ENCODE measurements at places on chromosomes 7 and 10.

- no peak for DNase-seq
Measured at GRCh38 chr7:134510646-134511045, 16.7 kb upstream of the AKR1B10 start.

GRCh38 chr7:135537453-135537852 is 20.3 kb upstream of the NUP205 start:
- no peak for DNase-seq

GRCh38 chr7:2256306-2257045 is 14.4 kb downstream of the NUDT1 start:
- no peak for DNase-seq

- no peak for DNase-seq
Measured at GRCh38 chr7:42138691-42139090, 98.3 kb downstream of the GLI3 start.

DNA sequence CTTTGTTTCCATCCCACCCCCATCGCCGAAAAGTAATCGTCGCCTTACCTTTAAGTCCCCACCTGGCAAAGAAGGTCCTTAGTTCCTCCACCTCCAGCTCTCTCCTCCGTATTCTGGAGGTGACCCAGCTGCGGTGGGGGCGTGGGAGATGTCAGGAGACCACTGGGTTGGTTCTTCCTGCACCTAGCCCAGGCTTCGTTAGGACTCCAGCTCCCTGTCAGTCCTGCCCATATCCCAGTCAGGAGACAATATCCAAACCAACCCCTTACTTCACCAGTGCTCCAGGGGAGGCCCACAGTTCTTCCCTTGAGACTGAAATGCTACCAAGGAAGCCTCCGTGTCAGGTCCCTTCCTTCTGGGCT is 693 bp downstream of the ADIRF start:
- DNase-seq = no peak

GRCh38 chr10:110792476-110793125 is 79.1 kb upstream of the PDCD4 start:
- no peak for DNase-seq

- DNase-seq = no peak
Measured at GRCh38 chr10:62377026-62377415, 2.9 kb downstream of the ZNF365 start.

DNA sequence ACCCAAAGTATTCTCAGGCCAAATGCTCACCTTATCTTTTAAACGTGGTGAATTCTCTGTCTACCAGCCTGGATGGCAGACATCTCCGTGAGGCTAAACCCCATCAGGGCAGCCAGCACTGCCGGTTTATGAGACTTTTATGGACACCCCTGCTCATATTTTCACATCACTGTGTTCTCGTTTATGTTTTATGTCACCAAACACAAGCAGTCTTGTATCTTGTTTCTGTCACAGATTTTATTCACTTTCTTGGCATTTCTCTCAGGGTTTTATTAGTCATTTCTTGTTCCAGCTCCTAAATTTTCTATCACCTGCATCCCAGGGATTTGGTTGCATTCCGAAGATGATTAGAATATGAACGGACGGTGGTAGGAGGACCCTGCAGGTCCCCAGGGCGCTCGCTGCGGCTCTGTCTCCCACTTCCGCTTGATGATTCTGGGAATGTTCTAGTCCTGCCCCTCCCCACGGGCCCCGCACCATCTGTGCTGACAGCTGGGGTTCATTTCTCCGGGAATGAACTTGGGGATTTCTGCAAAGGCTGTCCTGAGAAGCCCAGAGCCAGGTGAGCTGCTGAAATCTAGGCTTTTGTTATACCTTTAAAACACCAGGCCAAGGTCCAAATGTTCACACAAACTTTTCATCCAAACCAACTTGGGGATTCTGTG is 217.6 kb downstream of the GFRA1 start:
- DNase-seq = peak; percentile 52

DNA sequence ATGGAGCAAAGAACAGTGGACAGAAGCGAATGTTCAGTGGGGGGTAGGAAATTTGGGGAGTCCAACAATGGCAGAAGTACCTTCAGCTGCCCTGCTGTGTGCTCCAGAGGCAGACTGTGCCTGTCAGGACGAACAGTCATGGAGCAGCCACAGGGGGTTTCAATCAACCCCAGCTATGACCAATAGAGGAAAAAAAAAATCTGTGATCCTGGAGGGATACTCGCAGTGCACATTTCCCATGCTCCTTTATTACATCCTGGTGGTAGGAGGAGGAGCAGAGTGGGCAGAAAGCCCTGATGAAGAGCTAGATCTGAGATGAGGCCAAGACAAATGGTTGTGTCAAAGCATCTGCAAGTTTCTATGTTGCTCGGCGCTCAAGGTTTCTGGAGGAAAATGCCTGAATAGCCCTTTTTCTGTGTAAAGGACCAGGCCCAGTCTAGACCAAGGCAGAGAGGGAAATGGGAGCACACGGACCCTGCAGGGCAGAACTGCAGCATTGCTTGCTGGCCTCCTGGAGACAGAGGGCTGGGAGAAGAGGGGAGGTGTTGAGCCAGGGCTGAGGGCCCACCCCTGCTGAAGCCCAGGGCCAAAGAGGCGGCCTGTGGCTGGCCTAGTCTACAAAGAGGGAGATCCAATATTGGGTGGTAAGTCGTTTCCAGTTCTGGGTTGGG is 201.5 kb downstream of the GRID1 start:
- DNase-seq = no peak

- no peak for DNase-seq
Measured at GRCh38 chr10:70441161-70441894, at the start of gene NODAL. Gene NODAL (minus strand): TSS chr10:70441681. CDS start chr10:70441667, 14 bp downstream.

DNA sequence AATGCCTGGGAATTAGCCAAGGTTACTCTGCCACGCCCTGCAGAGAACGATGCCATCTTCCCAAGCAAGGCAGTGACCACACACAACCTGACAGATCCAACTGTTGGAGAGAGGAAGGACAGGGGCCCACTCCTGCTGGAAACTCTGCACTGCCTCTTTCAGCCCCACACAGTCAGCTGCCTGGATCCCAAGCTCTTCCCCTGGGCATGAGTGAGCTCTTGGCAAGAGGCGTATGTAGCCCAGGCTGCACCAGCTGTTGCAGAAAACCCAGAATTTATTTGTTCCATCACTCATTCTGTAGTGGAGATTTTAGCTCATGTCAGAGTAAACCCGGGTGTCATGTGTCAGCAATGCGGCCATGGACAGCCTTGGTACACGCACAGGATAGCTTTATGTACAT is 135.1 kb upstream of the TRIM24 start:
- DNase-seq = no peak

DNA sequence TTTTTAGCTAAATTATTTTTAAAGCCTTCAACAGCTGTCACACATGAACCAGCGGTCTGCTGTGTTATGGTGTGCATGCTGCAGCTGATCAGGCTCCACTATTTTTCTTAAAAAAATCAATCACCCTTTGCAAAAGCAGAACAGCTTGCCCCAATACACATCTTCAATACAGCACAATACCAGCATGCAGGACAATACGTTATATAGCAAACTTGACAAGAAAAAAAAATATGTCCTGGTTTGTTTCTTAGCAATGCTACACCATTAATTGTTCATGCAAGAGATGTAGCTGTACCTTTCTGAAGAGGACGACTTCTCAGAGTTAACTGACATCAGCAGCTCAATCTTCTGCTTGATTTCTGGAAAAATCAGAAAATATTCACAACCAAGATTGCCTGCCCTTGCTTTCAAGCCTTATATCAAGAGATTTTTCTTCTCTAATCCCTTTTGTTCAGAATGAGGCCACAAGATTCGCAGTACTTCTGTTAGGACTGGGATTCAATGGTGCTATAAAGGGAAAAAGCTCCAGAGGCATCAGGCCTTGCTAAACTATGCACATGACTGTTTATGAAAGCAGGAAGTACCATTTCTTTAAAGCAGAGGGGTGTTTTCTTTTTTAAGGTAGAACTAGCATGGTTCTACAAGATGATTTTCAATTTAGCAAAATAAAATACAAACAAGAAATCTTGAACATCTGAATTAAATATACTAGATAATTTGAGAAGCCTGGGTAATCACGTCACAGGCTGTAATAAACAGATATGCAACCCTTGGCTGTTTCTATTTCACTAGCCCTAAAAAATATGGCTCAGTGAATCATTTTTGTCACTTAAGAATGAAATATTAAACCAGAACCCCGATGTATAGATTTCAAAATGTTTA is 120.0 kb downstream of the SRPK2 start:
- DNase-seq = peak; percentile 53

DNA sequence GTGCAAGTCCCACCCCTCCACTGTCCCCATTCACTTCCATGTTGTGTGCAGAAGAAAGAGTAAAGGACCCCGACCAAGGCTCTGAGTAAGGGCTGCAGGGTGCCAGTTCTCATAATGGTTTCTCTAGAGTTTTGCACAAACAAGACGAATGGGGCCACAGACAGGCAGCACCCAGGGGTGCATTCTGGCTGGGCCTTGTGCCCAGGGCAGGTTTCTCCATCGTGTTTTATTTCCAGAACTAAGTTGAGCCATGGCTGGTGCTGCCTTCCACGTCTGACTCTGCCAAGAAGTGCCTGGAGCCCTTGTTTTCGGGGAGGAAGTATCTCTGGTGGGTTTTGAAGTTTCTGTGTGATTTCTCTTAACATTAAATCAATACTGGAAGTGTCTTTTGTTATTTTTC is 95.0 kb upstream of the SDK1 start:
- DNase-seq = no peak

DNA sequence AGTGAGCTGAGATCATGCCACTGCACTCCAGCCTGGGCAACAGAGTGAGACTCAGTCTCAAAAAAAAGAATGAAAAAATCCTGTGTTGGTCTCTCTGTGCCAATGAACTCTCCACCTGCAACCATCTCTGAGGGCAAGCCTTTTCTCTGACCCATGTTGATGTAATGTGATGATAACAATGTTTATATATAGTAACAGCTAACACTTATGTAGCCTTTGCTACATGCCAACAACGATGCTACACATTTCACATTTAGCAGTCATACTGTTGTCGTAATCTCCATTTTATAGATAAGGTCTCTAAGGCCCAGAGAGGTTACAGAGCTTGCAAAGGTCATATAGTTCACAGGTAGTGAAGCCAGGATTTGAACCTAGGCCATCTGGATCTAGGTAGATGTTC is 11.5 kb downstream of the COX15 start:
- no peak for DNase-seq

- DNase-seq = peak; percentile 34
Measured at GRCh38 chr7:29095631-29096445, 50.5 kb downstream of the CPVL start.

DNA sequence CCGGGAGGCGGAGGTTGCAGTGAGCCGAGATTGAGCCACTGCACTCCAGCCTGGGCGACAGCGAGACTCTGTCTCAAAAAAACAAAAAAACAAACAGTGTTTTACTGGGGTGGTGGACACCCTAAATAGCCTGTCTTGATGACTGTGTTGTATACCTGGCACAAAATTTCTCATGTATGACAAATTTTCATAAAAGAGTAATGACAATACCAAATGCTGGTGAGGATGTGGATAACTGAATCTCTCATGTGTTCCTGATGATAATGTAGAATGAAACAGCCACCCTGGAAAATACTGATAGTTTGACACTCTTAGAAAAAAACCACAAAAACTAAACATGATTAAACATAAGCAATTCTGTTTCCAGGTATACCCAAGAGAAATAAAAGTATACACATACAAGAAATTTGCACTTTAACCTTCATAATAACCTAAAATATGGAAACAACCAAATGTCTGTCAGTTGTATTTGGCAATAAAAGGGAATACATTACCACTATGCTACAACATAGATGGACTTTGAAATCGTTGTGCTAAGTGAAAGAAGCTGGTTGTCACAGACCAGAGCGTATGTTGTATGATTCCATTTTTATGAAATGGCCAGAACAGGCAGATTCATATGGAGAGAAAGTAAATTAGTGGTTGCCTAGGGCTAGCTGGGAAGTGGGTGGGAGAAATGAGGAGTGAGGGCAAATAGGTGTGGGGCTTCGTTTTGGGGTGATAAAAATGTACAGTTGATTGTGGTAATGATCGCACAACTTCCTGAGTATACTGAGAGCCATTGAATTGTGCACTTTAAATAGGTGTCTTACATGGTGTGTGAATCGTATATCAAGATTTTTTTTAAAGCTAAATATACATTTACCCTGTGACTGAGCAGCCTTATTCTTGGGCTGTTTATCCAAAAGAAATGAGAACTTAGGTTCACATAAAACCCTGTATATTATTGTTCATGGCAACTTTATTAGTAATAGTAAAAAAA is 12.5 kb downstream of the WDR37 start:
- DNase-seq = no peak

DNA sequence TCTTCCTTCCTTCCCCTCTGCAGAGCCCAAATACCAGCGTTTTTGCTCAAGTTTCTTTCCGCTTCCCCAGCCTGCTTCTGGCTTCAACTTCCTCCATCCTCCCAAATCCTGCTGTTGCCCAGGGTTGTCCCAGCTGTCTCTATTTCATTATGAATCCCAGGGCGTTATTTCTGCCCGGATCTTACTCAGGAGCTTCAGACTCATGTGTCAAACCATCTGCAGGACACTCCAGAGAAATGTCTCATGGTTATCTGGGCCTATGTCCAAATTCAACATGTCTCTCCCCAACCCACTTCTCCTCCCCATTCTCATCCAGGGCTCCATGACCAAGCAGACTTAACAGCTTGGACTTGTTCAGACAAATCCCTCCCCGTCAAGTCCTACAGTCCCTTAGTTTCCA is 15.6 kb downstream of the ARHGAP22 start:
- DNase-seq = peak; percentile 89

DNA sequence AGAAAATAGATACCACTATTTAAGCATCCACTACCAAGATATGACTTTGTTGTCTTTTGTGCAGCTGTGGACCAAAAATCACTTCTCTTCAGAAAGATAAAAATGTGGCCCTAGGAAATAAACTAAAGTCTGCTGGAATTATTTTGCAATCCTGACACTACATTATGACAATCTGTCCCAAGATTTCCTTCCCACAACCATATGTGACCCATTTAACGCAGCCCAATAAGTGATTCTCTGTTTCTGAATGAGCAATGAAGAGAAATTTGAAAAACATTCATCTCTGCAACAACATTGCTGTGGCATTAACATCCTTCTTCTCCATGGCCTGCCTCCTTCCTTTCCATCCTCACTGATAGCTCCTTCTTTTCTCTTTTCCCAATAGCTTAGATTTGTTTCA is 212.0 kb downstream of the TSPAN12 start:
- no peak for DNase-seq

- DNase-seq = no peak
Measured at GRCh38 chr10:125262920-125263319, 102.6 kb upstream of the CTBP2 start.

- no peak for DNase-seq
Measured at GRCh38 chr7:12570168-12570533, 369 bp upstream of the SCIN start.

DNA sequence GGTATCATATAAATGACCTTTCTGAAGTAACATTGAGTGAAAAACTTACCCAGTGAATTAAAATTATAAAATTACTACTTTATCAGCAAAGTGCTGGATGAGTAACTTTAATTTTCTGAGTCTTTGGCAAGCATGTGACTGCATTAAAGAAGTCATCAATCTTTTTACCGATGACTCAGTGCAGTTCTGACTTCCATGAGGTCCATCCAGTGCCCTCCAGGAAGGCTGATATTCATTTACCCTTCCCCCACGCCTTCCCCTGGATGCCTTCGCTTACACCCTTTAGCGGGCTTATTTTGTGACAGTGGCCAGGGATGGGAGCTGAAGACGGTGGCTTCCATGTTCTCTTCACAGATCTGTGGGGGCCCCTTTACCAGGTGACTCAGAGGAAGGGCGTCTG is 572.9 kb upstream of the PFKP start:
- no peak for DNase-seq

GRCh38 chr7:71521506-71521905 is 389.6 kb downstream of the GALNT17 start:
- DNase-seq = peak; percentile 97
